Adrenal gland (tissue), 19 donors: ENCODE measurements at places on chromosomes 16 and 17. TPM values are rescaled to one million over a fixed set of nuclear protein-coding genes. Genes with fewer than 3 reads are reported as not detected.
A peak's percentile ranks its signal among the peaks of the same experiment; 100 is the strongest.

GRCh38 chr16:822174-822908, 21.8 kb upstream of the GNG13 start:
- H3K4me1 ChIP-seq = peaks cover 8% of the 10 kb centered on the region
- H3K27ac ChIP-seq = no peak overlapping the region
- no peak for DNase-seq
- H3K27me3 ChIP-seq = peaks cover 4% of the 10 kb centered on the region
- no peak overlapping the region for H3K4me3 ChIP-seq

- H3K4me1 ChIP-seq = peaks cover 13% of the 10 kb centered on the region
- no peak overlapping the region for H3K4me3 ChIP-seq
- no peaks in the 10 kb centered on the region for H3K27me3 ChIP-seq
Observed at GRCh38 chr17:33241390-33241789, 51.7 kb downstream of the ASIC2 start.

- H3K36me3 ChIP-seq = no peaks in the 10 kb centered on the region
- peaks cover 5% of the 10 kb centered on the region for H3K4me1 ChIP-seq
- peak; percentile 76 for DNase-seq
- H3K4me3 ChIP-seq = no peak overlapping the region
- no peaks in the 10 kb centered on the region for H3K27me3 ChIP-seq
- no peak overlapping the region for H3K27ac ChIP-seq
Observed at GRCh38 chr16:85717393-85718152, 28.8 kb upstream of the GINS2 start.

FNDC8 gene
- not detected for total RNA-seq

DNA sequence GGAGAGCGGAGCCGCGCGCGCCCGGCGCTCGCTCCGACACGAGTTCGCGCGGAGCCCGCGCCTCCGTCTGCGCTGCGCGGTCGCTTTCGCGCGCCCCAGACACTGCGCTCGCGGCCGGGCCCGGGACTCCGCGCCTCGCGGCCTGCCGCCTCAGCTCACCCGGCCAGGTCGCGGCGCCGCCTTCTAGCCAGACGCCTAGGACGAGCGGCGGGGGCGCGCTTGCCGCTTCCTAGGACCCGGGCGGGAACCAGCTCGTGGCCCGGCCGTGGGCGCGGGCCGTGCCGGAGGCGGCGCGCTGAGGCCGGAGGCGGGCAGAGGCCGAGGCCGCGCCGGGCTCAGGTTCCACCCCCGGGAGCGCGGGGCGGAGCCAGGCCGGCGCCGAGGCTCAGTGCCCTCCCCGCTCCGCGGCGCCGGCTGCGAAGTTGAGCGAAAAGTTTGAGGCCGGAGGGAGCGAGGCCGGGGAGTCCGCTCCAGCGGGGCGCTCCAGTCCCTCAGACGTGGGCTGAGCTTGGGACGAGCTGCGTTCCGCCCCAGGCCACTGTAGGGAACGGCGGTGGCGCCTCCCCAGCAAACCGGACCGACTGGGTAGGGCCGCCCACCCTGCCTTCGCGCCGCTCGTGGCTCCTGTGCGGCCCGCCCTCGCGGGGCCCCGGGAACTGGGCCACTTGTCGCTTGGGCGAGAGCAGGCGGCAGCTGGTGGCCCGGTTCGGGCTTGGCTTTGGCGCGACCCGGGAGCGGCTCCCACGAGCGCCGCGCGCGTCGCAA, at the start of gene SPHK1:
Gene SPHK1, plus strand, starts transcription at position 388 of the 765 bp plus-strand sequence. CDS start 1,036 bp downstream, outside the sequence.
- no peaks in the 10 kb centered on the region for H3K27me3 ChIP-seq
- DNase-seq = peak; percentile 58
- H3K27ac ChIP-seq = no peak within 1 kb of the TSS
- H3K4me1 ChIP-seq = peaks cover 26% of the 10 kb centered on the region

SNF8 gene
- total RNA-seq = 76.0 TPM

CSH1 gene
- total RNA-seq = not detected

DNA sequence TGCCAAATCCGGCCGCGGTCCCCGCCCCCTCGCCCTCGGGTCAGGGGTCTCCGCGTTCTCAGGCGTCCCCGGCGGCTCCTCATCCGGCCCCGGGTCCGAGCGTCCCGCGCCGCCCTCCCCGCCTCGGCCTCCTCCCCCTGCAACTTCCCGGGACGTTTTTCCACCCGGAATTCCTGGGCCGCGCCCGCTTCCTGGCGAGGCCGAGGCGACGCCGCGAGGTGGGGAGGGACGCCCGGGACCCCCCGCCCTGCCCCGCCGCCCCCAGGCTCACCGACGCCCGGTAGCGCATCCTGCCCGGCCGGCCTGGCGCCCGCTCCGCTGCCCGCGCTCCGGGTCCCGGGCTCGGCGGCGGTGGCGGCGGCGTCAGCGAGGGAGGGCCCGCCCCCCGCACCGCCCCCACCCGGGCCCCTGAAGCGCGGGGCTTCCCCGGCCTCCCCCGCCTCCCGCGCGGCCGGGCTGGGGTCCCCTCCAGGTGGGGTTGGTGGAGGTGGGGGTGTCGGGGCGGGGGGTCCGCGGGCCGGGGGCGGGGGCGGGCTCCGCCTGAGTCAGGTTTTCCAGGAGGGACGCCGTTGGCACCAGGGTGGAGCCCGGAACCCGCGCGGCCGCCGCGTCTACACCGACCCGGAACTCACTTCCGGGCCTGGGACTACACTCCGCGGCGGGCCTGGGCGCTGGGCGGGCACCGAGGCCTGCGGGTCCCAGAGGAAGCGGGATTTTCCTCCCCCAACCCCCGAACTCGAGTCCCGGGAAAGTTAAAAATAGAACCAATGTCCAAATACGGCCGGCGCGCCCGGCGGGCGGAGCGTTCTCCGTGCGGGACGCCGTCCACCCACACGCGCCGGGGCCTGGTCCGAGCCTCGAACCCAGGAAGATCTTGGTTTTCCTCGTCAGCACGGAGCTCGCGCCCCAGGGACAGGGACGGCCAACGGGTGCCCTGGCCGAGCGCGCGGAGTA, 6.8 kb downstream of the MYO1C start:
- DNase-seq = peak; percentile 75
- peaks cover 22% of the 10 kb centered on the region for H3K4me1 ChIP-seq
- no peaks in the 10 kb centered on the region for H3K27me3 ChIP-seq
- no peaks in the 10 kb centered on the region for H3K36me3 ChIP-seq
- peak overlapping the region; percentile 91 for H3K27ac ChIP-seq

- H3K4me1 ChIP-seq = no peaks in the 10 kb centered on the region
- H3K27me3 ChIP-seq = no peaks in the 10 kb centered on the region
- H3K27ac ChIP-seq = no peak overlapping the region
- H3K36me3 ChIP-seq = no peaks in the 10 kb centered on the region
Observed at GRCh38 chr17:59342681-59343131, 11.3 kb downstream of the YPEL2 start.

DNA sequence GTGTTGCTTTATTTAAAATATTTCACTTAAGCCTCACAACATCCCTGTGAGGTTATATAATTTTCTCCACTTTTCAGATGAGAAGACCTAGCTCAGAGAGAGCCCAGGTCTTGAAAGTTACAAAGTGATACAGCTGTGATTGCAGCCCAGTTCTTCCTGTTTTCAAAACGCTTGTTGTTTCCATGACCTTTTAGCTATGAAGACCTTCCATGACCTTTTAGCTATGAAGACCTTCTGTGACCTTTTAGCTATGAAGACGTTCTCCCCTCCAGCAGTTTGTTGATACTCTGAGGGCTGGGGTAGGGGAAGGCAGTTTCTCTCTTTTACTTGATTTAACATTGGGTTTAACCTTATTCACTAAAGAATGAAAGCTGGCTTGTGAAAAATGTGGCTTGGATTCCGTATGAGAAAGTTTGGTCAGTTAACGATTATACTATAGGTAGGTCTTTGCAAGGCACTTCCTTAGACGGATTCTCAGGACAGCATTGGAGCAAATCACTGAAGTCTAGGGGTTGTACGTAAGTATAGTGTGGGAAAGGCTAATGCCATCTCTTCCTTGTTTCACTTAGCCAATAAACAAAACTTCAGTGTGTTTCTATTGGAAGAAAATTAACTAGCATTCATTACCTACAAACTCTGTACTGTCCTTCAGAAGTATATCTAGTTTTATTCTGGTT, 20.7 kb downstream of the PHKB start:
- H3K4me1 ChIP-seq = peaks cover 38% of the 10 kb centered on the region
- H3K4me3 ChIP-seq = no peak overlapping the region
- H3K27me3 ChIP-seq = no peaks in the 10 kb centered on the region
- no peak for DNase-seq
- no peaks in the 10 kb centered on the region for H3K36me3 ChIP-seq
- no peak overlapping the region for H3K27ac ChIP-seq

GINS2 gene
- total RNA-seq = 1.8 TPM

DNA sequence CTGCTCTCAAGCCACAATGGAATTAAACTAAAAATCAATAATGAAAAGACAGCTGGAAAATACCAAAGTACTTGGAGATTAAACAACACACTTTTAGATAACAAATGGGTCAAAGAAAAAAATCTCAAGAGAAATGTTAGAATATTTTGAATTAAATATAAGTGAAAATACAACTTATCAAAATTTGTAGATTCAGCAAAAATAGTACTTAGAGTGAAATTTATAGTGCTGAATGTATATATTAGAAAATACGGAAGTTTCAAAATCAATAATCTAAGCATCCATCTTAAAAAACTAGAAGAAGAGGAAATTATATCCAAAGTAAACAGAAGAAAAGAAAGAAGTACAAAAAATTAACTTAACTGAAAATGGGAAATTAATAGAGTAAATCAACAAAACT, 179.2 kb upstream of the CDH11 start:
- no peak overlapping the region for H3K4me3 ChIP-seq
- no peak for DNase-seq
- H3K4me1 ChIP-seq = peaks cover 7% of the 10 kb centered on the region
- no peaks in the 10 kb centered on the region for H3K36me3 ChIP-seq

- no peak overlapping the region for H3K27ac ChIP-seq
- no peaks in the 10 kb centered on the region for H3K36me3 ChIP-seq
- no peak overlapping the region for H3K4me3 ChIP-seq
- H3K4me1 ChIP-seq = peaks cover 7% of the 10 kb centered on the region
- DNase-seq = no peak
- no peaks in the 10 kb centered on the region for H3K27me3 ChIP-seq
Observed at GRCh38 chr17:992933-993332, 4.0 kb upstream of the TIMM22 start.

MT1G gene
- total RNA-seq = 14.1 TPM

GJD3 gene
- total RNA-seq = 1.3 TPM

ITGAX gene
- total RNA-seq = 1.9 TPM

GRCh38 chr17:74213861-74214391, 555 bp downstream of the TTYH2 start:
- DNase-seq = no peak
- no peak overlapping the region for H3K27ac ChIP-seq
- H3K4me1 ChIP-seq = peaks cover 32% of the 10 kb centered on the region
- H3K27me3 ChIP-seq = no peaks in the 10 kb centered on the region
- H3K4me3 ChIP-seq = no peak overlapping the region

DNA sequence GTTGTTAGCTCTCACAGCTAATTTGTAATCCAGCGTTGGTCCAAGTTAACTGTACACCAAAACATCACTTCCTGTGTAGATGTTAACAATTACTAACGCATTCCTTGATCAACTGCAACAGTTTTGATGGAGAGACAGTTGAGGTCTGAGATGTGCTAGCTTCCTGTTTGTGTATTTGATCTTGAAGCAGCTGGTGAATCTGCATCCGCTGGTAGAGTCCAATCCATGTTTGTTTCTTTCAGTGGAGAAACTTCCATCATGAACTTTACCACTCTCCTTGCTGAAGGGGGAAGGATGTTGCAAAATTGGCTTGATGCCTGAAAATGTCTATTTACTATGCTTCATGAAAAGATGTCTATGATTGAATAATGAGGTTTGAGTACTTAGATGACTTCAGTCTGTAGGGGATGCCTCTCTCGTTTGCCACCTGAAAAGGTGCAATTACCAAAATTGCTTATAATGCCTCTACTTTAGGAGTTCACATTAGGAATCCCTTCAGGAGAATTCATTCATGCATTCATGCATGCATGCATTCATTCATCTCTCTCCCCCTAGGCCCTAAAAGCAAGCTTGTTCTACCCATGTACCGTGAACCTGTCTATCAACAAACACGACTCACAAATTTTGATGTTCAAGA, 39.6 kb upstream of the ZKSCAN2 start:
- no peaks in the 10 kb centered on the region for H3K4me1 ChIP-seq
- no peak overlapping the region for H3K27ac ChIP-seq
- DNase-seq = no peak
- no peak overlapping the region for H3K4me3 ChIP-seq

DNA sequence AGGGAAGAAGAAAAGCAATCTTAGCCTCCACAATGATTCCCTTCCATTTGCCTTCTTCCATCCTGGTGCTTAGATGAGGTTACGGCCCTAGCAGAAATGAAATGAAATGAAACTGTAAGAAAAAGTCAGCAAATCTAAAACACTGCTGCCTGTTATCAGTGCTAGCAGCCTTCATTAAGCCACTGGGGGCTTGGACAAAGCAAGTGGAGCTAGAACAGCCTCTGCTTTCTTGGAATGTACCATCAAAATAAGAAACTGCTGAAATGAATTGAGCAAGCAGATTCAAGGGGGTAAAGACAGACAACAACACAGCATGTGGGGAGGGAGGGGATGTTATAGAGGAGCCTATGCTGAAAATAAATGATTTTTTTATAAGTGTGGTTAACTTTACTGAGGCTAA, 5.1 kb downstream of the ANKFN1 start:
- peaks cover 6% of the 10 kb centered on the region for H3K4me1 ChIP-seq
- no peaks in the 10 kb centered on the region for H3K36me3 ChIP-seq
- no peaks in the 10 kb centered on the region for H3K27me3 ChIP-seq
- no peak for DNase-seq

RNU2-1 gene
- total RNA-seq = not detected

DNA sequence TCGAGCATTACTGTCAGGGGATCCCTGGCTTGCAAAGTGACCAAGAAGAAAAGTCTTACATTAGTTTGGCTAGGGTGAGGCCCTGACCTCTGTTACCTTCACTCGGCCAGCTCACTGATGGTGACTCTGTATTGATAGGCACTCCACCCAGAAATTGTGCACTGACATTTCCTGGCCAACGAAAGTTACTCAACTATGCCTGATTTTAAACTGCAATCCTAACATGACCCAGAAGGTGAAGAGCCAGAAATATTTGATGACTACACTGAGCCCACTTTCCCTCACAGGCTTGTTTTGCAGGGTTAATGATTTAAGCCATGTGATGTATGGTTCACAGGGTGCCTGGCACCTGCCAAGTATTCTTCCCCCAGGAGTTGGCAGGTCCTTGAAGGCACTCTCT, 208.2 kb upstream of the MAF start:
- no peak overlapping the region for H3K4me3 ChIP-seq
- no peak for DNase-seq

- H3K4me1 ChIP-seq = no peaks in the 10 kb centered on the region
- H3K4me3 ChIP-seq = no peak overlapping the region
- no peaks in the 10 kb centered on the region for H3K27me3 ChIP-seq
- no peak for DNase-seq
- H3K27ac ChIP-seq = no peak overlapping the region
Observed at GRCh38 chr16:77955127-77955526, 67.2 kb upstream of the CLEC3A start.

GRCh38 chr16:88390735-88391134, 8.0 kb downstream of the ZNF469 start:
- H3K4me3 ChIP-seq = no peak overlapping the region
- no peaks in the 10 kb centered on the region for H3K27me3 ChIP-seq
- H3K4me1 ChIP-seq = no peaks in the 10 kb centered on the region
- H3K36me3 ChIP-seq = no peaks in the 10 kb centered on the region

- H3K4me3 ChIP-seq = no peak overlapping the region
- no peak overlapping the region for H3K27ac ChIP-seq
- no peaks in the 10 kb centered on the region for H3K27me3 ChIP-seq
- H3K4me1 ChIP-seq = no peaks in the 10 kb centered on the region
Observed at GRCh38 chr16:64280317-64280716, 841.5 kb downstream of the CDH11 start.

- no peak overlapping the region for H3K4me3 ChIP-seq
- H3K36me3 ChIP-seq = no peaks in the 10 kb centered on the region
- no peak overlapping the region for H3K27ac ChIP-seq
- H3K27me3 ChIP-seq = no peaks in the 10 kb centered on the region
- H3K4me1 ChIP-seq = no peaks in the 10 kb centered on the region
Observed at GRCh38 chr17:71727723-71728122, 393.1 kb upstream of the SOX9 start.
